Activated T-helper 1 cell treated with anti-CD3 and anti-CD28 coated beads, Interleukin-2, amount 50 U/mL, for 16 hours (primary cell): ENCODE measurements at places on chromosomes 1 and 21.

- DNase-seq: no peak
These were observed 95.3 kb downstream of the FOXD2 start for GRCh38 chr1:47532921-47533792.

GRCh38 chr1:29698033-29698432 lies 461.7 kb downstream of the PTPRU start:
- no peak for DNase-seq

DNA sequence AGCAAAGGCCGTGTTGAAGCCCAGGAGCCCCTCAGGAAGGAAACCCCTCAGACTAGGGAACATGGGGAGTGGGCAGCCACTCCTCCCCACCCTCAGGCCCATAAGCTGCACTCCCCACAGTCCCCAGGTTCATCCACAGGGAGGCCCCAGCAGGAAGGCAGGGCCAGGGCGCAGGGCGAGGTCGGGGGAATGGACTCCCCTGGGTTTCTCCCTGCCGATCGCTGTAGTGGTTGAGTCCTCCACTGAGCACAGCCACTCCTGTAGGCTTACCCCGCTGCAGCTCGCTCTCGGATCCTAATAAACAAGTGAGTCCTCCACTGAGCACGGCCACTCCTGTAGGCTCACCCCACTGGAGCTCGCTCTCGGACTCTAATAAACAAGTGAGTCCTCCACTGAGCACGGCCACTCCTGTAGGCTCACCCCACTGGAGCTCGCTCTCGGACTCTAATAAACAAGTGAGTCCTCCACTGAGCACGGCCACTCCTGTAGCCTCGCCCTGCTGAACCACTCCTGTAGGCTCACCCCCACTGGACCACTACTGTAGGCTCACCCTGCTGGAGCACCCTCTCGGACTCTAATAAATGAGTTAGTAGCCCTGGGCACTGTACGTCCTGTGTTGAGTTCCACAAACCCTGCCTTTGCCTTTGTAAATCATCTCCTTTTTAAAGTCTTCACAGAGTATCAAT lies 16.2 kb upstream of the COL18A1 start:
- no peak for DNase-seq

DNA sequence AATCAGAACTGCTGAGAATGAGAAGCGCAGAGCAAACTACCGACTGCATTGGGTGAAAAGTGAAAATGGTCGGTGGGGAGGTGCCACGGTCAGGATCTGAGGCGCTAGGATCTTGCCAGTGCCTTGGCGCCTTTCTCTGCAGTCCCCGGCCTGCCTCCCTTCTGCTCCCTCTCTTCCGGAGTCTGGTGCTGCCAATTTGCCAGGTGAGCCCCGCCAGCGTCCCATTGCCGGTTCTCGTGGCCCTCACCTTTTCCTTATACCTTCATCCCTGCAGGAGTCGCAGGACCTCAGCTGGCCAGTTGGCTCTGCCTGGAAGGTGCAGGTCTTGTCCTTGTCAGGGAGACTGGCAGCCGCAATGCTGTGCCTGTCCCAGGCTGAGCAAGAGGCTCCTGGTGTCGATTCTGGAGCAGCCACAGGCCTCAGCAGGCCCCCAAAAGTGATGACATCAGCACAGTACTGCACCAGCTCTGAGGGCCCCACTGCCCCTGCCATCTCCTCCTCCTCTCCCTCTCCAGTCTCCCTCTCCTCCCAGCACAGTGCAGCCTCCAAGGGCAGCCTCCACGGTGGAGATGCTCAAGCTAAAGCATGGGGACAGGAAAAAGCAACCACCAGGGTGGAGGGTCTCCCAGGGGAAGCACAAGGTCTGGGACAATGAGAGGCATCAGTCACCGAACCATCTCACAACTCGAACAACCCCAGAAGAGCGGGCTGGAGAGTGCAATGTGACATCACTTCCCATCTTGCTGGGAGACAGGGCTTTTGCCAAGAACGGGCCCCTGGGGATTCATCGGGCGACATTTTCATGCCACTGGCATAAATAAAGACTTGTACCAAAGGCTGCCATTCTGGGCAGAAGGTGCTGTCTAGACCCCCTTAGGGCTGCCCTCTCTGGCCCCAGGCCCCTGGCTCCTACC lies 37.1 kb upstream of the H6PD start:
- no peak for DNase-seq

GRCh38 chr1:157982136-157982535 lies 11.3 kb upstream of the KIRREL1 start:
- DNase-seq: no peak

DNA sequence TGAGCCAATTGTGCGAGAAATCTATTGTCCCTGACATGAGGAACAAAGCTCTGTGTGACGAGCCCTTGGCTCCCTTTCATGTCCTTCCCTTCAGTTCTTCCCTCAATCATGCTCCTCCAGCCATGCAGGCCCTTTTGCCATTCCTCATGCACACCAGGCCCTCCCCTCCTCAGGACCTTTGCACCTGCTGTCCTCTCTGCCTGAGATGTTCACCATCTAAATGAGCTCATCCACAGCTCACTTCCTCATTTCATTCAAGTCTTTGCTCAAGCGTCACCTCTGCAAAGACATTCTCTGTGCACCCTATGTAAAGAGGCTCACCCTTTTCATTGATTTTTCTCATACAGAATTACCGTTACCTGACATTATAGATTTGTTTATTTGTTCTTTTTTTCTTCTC lies 43.7 kb downstream of the C8B start:
- DNase-seq: no peak

- DNase-seq: no peak
These were observed 12.4 kb downstream of the HYI start for GRCh38 chr1:43441166-43441893.

DNA sequence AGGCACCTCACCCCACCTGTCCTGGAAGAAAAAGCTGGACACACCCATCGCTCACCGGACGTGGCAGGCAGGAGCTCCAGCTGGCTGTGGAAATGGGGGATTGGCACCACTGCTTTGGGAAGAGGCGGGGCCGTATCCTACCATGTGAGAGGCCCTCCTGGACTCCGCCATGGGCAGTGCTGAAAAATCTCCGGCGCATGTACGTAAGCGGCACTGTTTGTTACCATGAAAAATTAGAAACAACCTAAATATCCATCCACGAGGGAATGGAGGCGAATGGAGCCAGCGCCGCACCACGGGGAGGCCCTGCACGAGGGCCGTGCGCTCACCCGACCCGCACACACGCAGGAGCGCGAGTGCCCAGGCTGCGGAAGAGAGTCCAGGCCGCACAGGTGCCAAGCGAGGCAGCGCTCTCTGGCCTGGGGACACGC lies 3.1 kb downstream of the KRTAP10-8 start:
- no peak for DNase-seq

GRCh38 chr1:208134491-208134890 lies 109.7 kb downstream of the PLXNA2 start:
- no peak for DNase-seq

DNA sequence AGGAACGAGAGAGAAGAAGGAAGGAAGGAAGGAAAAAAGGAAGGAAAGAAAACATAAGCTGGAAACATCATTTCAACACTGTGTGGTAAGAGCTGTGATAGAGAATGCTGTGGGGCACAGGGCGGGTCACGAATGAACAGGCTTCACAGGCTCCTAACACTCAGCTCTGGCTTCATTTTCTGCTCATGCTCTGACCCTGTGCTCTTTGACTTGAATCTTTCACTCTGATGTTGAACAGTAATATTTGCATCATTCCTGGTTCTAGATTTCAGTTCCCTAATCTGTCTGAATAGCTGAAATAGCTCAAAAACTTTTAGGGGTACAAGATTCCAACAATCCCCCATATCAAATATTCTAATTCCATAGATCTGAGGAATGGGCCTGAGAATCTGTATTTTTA lies 207.3 kb downstream of the LHX8 start:
- DNase-seq: no peak

GRCh38 chr1:14915356-14916054 lies 238.0 kb upstream of the TMEM51 start:
- no peak for DNase-seq

- DNase-seq: no peak
These were observed 60.4 kb downstream of the CAPN2 start for GRCh38 chr1:223772771-223773160.

- no peak for DNase-seq
These were observed 3.2 kb downstream of the ID3 start for GRCh38 chr1:23555986-23556634.

DNA sequence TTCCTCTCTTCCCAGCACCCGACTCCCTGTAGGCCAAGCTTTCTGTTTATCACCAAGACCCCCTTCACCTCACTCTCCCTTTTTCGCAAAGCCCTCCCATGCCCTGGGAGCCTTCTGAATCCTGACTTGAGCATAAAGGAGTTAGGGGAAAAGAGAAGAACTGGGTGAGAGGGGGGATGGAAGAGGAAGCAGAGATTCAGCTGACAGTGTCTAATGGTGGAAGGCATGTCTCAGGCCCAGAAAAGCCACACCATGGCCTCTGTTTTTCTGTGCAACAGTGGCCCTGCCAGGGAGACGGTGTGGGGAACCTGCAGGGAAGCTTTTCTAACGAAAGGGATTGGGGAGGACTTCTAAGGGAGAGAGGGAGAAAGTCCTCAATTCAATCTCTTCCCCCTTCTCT lies 32.9 kb upstream of the SLC30A1 start:
- DNase-seq: no peak

DNA sequence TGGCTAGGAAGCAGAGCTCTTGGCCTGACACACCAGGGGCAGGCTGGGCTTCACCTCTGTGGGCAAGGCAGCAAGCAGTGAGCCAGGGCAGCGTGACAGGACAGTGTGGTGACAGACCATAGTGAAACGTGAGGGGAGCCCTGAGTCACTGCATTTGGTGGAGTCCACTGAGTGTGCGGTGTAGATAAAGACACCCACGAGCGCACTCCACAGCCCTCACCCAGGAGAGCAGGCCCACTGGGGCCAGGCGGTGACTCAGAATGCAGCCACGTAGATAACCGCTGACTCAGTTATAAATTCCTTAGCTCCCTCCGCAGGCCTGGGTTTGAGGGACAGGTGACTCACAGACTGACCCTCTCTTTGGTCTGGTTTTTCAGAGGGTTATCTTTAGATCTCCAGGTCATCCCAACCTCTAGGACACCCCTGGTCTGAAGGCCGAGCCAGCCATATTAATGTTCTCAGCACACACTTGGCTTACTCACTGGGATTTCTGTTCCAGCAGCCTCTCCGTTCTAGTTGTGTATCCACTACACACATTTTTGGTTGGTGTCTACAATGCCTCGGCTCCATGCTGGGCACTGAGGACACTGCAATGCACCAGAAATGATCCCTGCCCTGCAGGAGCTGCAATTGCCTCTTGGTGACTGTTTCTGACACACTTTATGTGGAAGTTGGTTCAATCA lies 90.2 kb upstream of the TSPAN2 start:
- no peak for DNase-seq

GRCh38 chr1:153375511-153375910 lies at the start of gene S100A12:
Gene S100A12, minus strand, starts transcription at chr1:153375621. Its CDS starts 1,029 bp downstream, at chr1:153374592.
- DNase-seq: no peak

DNA sequence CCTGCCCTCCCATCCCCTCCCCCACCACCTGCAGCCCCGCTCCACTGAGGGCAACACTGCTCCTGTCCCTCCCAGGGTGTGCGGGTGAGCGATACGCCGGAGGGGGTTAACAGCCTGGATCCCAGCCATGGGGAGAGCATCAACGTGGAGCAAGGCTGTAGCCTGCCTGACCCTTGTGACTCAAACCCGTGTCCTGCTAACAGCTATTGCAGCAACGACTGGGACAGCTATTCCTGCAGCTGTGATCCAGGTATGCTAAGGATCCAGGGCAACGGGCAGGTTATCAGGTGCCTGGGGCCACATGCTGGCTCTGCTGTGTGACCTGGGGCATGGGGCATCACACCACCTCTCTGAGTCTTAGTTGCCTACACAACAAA lies 15.0 kb downstream of the CELSR2 start:
- no peak for DNase-seq

GRCh38 chr1:62912028-62912638 lies 128.2 kb downstream of the ATG4C start:
- DNase-seq: no peak

DNA sequence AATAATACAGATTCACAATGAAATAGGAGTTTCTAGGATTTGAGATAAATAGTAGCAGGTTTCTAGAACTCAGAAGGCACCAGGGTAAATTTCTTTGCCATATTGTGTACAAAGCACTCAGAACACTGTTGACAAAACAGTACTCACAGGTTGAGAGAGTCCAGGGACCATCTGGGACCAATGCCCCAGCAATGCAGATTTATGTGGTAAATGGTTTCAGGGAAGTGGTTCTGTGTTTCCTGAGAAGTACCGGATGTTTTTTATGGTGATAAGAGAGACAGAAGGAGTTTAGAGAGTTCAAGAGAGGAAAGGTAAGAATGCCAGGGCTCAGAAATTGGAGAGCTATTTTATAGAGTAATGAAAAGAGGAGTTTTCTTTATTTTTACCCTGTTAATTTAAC lies 29.6 kb upstream of the DIPK1A start:
- no peak for DNase-seq

DNA sequence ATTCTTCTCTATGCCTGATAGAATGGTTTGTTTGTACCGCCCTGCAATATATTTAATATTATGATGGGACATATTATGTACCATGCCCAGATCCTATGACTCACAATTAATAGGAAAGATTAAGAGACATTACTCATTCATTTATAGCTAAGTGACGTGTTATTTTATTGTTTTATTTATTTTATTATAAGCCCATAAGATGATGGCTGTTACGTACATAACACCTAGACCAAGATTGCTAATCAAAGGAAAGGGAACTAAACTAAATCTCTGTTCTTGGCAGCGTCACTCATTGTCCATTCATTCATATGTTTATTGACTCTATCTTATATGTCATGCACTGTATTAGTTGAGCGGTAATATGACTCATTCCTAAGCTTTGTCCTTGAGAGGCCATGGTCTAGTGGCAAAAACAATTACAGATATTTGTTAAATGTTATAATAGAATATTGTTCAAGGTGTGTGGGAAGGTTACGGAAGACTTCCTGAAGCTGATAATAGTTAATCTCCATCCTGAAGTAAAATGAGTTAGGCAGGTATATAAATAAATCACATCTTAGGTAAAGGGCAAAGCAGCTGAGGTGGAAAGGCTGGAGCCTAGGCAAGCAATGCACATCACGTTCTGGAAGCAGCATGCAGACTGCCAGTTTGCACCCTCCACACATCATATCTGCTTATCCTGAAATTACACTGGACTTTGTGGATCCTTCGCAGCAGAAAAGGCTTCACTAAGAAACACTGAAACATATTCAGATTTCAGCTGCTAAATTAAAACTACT lies 16.6 kb upstream of the CD55 start:
- DNase-seq: no peak

DNA sequence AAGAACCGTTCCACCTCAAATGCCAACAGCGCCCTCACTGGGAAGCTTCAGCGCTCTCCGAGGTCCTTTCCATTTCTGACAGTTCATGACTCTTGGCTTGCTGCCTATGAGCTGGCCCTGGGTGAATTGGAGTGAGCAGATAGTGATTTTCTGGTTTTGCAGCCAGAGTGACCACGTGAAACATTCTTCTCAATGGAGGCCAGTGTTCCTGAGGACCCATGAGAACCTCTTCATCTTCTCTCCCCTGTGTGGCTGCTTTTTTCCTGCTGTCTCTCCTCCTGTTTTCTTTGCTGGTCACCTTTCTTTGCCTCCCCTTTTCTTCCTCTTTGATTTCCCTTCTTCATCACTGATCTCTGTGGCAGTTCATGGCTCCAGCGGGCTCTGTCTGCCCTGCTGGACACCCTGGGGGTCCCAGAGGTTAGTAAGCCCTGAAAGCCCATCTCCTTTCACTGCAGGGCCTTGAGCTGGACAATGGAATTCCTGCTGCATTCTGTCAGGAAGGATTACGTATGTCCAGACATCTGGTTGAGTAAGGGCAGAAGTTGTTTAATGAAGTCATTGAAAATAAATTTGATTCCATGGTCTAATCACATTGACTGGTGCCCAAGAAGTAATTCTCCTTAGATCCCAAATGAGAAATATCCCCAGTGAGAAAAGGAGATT lies 29.9 kb downstream of the VASH2 start:
- DNase-seq: no peak

GRCh38 chr1:185292237-185292636 lies 24.8 kb downstream of the IVNS1ABP start:
- no peak for DNase-seq
